ENCODE measurements at places on chromosomes 2 and 18.

- no peak for DNase-seq
These were observed 134.9 kb upstream of the ZNF236 start for GRCh38 chr18:76687304-76687962.

DNA sequence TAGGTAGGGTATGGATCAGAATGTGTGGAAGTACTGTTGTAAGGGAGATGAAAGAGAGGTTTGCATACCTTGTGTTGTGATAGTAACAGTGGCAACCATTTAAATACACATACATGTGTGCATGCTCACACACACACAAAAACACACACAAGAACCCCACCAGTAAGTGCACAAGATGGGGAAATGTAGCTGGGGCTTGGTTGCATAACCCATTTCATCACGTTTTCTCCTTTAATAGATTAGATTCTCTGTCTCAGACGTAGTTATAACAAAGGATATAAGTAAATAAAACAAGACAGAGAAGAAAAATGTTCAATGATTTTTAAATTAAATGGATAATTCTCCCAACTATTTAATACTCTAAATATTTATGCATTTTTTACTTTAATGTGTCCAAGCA is 13.4 kb downstream of the ARHGAP15 start:
- DNase-seq: no peak

DNA sequence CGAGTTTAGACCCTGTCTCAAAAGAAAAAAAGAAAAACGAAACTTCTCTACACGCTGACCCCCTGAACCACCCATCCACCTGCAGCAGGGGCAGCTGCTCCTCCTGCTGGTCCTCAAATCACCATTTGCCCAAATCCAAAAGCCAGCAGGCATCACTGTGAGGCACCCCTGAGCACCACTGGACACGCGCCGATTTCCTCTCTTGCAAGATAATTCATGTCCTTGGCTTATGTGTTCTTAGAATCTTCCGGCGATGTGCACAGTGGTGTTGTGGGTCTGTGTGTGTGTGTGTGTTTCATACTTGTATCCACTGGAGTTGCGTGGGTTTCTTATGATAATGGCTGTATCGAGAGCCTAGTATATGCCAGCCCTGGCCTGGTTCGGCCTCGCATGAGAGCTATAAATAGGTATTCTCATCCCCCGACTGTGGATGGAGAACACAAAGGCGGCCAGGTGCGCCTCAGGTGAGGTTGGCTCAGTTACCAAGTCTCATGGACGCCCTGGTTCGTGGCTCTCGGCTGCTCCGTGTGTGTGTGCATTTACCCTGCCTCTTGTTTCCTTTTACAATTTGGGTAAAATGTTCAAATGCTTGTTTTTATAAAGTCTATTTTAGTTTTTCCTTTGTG is 235.5 kb downstream of the HDAC4 start:
- no peak for DNase-seq

GRCh38 chr2:171957061-171957460 is 34.8 kb downstream of the HAT1 start:
- no peak for DNase-seq

DNA sequence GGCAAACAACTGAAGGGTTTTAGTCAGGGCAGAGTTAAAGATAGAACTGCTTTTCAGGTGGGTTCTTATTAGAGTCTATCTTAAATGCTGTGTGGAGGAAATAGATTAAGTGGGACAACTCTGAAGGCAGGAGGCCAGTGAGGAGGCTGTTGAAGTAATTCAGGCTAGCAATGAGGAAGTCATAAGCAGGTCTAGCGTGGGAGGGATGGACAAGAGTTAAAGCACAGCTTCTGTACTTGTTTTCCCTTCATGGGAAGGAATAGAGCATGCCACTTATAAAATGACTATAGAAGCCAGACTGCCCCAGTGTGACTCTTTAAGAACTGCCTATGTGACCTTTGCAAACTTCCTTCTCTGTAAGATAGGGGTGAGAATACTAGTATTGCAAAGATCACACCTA is 202.0 kb upstream of the LRRTM1 start:
- DNase-seq: no peak

- DNase-seq: no peak
These were observed 148.4 kb downstream of the PRKCE start for GRCh38 chr2:45799679-45800381.

DNA sequence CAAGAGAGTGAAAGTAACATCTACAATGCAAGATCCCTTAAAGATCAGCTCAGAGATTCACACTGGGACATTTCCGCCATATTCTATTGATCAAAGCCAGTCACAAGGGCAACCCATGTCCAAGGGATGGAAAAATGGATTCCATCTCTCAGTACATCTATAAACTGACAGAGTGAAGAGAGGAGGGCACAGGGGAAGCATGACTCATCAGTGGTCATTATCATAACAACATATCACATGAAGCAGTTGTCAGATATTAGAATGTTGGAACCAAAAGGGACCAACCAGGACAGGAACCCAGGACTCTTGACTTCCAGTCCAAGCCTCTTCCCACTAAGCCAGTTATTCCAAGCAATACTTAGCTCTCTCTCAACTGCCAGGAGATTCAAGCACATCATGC is 54.9 kb upstream of the IGFBP2 start:
- no peak for DNase-seq

DNA sequence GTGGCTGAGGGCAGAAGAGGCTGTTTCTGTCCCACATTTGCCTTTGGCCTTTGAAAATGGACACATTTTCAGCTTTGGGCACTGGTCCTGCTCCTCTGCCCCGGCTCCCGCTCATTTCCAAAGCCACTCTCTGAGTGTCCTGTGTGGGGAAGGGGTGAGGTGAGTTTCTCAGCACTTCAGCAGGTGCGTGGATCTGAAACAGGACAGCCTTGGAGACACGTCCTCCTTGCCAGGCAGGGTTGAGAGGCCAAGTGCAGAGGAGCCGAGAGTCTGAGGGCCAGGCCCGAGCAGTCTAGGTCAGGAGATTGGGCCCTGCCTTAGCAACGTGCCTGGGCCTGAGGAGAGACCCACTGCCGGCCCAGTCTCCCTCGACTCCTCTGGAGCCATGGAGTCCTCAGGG is 21.9 kb upstream of the ALPI start:
- no peak for DNase-seq

GRCh38 chr2:117985092-117985491 is 28.8 kb downstream of the CCDC93 start:
- DNase-seq: no peak

GRCh38 chr2:118558846-118559245 is 288.6 kb downstream of the EN1 start:
- DNase-seq: no peak

- peak; percentile 49 for DNase-seq
These were observed 19.1 kb downstream of the CAPG start for GRCh38 chr2:85390941-85391669.

GRCh38 chr2:18106841-18107240 is 228.4 kb downstream of the KCNS3 start:
- DNase-seq: no peak

DNA sequence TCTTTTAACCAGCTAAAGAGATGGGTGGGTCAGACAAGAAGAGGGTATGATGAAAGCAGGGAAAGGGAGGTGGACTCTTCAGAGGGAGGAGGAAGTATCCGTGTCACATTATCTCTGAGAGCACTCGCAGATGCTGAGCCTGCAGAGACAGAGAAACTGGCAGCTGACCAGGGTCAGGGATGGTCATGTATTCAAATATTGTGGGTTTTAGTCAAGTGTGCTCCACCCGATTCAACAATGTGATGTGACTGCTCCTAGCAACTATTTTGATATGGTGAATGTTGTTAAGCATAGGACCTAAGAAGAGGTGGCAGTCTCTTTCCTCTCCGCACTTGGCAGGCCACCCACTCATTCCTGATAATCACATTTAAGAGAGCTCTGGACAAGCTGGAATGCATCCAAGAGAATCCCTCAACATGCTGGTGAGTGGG is 1.3 kb upstream of the CLIP4 start:
- DNase-seq: no peak

DNA sequence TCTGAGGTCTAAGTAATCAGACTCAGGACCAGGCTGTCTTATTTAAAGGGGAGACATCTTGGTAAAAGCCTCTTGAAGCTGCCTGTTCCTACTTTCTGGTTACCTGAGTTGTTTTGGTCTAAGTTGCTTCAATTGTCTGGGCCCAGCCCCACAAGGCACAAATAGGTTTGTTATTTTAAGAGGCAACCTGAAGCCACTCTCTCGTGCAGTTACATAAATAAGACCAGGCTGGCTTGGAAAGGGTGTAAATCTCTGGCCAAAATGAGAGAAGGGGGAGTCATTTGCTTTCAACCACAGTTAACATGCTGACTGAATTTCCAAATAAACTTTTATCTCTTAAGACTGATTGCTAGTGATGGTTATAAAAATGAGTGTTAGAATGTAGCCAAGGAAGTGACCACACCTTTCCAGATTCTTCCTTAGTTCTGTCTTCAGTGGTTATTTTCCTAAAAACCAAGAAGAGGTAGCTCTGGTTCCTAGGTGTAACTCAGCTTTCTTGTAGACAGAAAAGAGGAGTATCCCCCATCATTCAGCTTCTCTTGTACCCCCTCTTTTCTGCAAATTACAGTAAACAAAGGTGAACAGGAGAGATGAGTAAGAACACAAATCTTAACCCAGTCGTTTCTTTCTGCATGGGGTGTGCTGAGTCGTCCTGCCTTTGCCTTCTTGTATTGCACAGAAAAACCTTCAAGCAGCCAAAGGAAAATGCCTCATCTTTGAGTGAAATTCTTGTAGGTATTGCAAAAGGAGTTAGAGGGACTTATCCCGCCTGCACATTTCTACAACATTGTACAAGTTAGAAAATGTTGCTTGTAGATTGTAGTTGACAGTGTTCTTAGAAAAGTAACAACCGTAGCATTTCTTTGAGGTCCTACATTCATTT is 161.5 kb upstream of the NT5C1B start:
- no peak for DNase-seq

DNA sequence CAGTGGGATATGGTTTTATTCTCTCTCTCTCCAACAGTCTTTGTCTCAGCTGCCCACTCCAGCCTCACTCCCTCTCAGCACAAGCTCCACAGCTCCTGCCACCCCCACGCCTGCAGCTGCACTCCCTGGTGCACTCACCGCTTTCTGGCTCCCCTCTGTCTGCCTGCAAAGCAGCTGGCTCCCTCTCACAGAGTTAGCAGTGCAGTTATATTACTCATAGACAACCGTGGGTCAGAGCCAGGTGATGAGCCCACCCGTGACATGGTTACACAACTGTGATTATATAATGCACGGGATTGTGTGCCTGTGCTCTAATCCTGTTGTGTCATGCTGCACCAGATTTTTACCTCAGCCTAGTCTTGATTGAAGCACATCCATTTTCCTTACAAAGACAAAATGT is 276.9 kb upstream of the CHAC2 start:
- DNase-seq: peak; percentile 36

DNA sequence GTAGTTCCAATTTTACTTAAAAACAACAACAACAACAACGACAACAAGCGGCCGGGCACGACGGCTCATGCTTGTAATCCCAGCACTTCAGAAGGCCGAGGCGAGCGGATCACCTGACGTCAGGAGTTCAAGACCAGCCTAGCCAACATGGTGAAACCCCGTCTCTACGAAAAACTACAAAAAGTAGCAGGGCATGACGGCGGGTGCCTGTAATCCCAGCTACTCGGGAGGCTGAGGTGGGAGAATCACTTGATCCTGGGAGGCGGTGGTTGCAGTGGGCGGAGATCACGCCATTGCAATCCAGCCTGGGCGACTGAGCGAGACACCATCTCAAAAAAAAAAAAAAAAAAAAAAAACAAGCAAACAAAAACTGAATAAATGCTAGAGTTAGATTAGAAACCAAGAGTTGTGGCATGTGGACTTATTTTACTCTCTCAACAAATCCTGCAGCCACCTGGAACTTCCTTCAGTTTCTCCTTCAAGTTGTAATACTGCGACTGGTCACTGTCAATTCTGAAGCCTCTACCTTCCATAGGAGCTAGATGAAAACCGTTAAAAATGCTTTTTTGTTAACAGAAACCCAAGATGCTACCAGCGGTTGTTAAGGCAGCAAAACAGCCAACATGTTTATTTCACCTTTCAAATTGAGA is 1.3 kb downstream of the ATP5F1A start:
- DNase-seq: no peak

GRCh38 chr2:240856151-240856980 is 12.3 kb upstream of the AGXT start:
- DNase-seq: no peak

GRCh38 chr2:86352137-86352726 is 14.8 kb upstream of the REEP1 start:
- no peak for DNase-seq

GRCh38 chr2:134370655-134371445 is 117.0 kb downstream of the MGAT5 start:
- DNase-seq: no peak

- no peak for DNase-seq
These were observed 36.8 kb downstream of the KCTD1 start for GRCh38 chr18:26511339-26512071.

DNA sequence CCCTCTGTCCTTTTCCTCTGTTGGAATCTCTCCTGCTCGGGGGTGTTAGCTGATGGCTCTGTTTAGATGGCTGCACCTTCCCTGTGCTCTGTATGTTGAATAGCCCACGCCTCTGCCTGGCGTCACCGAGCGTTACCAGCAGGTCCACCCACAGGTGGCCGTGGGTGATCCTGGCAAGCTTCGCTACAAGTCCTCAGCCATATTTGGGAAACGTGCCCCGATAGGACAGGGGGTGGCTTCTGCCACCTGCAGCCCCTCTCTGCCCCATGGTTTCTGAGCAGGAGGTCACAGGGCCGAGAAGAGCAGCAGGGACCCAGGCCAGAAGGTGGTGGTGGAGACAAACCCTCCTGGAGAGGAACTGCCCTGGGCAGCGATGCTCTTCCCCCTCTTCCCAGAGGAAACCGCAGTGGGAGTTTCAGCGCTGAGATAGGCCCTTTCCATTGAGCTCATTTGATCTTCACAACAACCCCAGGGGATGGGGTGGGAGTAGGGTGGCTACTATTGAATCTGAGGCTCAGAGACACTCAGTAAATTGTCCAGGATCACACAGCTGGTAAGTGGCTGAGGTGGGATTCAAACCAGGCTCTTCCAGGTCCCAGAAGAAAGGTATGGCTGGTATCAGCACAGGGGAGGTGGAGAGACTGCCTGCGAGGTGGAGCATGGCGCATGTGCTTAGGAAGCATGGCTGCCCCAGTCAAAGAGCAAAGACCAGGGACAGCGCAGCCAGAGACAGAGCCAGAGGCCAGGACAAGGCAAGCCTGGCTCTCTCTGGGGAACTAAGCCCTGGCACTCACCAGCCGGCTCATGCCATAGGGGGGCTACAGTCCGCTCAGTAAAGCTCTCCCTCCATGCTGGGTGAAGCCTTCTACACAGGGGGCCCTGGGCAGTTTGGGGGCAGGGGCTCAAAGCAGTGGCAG is 15.0 kb downstream of the NGEF start:
- no peak for DNase-seq

Measured in brain (organoid and tissue), 16 donors.